ENCODE measurements at places on chromosomes 5 and 9.

GRCh38 chr9:121962421-121962820, 130.7 kb downstream of the TTLL11 start:
- no peak for DNase-seq

GRCh38 chr5:176596689-176597416, 13.1 kb downstream of the GPRIN1 start:
- DNase-seq, result no peak

- no peak for DNase-seq
Observed at GRCh38 chr5:66859526-66859925, 263.3 kb downstream of the MAST4 start.

DNA sequence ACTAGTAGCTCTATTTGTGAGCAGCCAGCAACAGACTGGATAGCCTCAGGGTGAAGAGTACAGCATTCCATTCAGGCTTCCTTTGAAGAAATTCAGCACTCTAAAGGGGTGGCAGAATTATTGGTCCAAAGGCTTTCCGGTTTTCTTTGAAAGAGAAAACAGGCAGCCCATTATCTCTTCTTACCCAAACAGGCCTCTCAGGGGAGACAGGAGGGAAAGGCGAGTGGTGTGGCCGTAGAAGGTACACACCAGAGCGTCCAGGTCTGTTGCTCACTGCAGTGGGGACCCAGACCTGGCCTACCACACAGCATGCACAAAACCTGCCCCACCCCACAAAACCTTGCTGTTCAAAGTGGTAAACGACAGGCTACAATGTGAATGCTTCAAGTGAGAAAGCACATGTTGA, 83.3 kb downstream of the ZNF608 start:
- no peak for DNase-seq
